Naive thymus-derived CD4-positive, alpha-beta T cell (primary cell): ENCODE measurements at places on chromosomes 6 and 20.
A peak's percentile ranks its signal among the peaks of the same experiment; 100 is the strongest.

- DNase-seq: no peak
These were observed 8.2 kb downstream of the SPDEF start for GRCh38 chr6:34547701-34548644.

DNA sequence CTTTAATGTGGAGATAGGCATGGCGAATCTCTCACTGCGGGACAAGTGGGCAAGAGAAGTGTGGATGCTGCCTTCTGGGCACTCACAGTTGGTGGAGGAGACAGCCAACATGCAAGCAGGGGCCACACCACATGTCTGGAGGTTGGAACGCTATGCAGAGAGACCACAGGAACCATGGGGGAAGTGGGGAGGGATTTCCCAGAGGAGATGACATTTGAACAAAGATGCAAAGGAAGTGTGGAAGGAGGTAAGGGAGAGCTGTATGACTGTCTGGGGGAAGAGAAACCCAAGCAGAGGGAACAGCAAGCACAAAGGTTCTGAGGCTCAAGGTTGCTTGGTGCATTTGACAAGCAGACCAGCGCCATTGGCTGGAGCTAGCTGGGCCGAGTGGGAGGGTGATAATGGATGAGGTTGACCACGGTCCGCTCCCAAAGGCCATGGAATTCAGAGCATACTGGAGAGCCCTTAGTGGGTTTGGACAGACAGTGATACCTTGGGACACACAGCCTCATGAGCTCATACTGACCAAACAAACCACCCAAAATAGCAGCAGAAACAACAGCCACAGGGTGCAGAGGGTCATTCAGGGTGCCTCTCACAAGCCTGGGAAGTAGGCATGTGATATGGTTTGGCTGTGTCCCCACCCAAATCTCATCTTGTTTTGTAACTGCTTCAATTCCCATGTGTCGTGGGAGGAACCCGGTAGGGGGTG lies 7.6 kb upstream of the FAM110A start:
- no peak for DNase-seq

- no peak for DNase-seq
These were observed 77.6 kb downstream of the TRERF1 start for GRCh38 chr6:42374018-42374669.

DNA sequence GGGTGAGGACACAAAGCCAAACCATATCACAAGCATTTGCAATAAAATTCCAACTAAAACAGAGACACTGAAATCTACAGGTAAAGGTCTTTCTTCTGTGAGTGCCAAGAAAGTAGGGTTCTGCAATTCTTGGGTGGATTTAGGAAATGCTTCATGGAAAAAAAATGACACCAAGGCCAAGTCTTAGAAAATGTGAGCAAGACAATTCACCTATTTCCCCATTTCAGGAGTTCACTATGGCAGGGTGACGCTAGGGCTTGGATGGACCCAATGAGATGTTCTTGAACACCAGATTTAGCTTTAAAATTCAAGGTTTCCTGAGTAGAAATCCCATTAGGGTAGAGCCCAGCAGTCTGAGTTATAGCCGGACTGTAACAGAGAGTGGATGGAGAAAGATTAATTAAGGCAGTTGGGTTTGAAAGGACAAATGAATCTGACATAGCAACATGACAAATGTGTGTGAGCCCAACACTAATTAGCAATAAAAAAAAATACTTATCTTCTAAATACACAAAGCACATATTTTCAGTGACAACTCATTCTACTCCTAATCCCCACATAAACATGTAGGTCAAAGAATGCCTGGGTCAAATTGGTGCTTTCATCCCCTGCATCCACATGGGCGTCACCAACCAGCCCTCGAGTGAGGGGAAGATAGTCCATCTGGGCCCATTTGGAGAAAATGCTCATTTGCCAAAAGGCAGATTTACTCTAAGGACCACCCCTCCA lies 180.4 kb upstream of the JARID2 start:
- DNase-seq: no peak

DNA sequence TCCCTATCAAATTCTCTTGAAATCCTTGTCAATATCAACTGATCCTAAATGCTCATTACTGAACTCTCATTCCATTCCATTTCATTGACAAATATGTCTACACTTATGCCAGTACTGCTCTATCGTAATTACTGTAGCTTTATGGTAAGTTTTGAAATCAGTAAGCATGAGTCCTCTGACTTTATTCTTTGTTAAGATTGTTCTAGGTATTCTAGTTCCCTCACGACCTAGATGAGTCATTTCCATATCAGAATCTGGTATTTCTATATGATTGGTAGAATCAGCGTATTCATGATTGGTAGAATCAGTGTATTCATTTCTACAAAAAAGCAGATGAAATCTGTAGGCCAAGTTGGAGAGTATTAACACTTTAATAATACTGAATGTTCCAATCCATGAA lies 318.6 kb upstream of the RUNX2 start:
- no peak for DNase-seq

GRCh38 chr6:100452998-100453397 lies 11.7 kb downstream of the SIM1 start:
- DNase-seq: no peak

- no peak for DNase-seq
These were observed 34.7 kb downstream of the GHRH start for GRCh38 chr20:37226889-37227288.

- DNase-seq: no peak
These were observed 279.6 kb downstream of the QKI start for GRCh38 chr6:163694072-163694471.

DNA sequence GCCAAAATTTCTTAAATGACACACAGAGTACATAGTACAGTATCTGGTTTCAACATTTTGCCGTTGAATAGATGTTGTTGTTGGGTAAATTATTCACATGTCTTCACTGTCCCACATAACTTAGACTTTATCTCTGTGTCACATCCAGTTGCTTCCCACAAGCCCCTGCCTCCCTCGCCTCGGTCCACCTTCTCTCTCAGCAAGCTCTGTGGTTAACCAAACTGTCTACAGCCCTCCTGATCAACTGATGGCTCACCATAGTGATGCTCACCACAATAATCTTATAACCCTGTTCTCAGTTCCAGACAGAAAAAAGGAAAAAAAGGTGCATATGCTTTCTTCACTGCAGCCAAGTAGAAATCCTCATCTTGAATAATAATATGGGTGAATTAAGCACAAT lies 23.0 kb downstream of the IL17F start:
- DNase-seq: no peak

- peak; percentile 46 for DNase-seq
These were observed 92.1 kb upstream of the NEDD9 start for GRCh38 chr6:11324453-11325015.

- DNase-seq: no peak
These were observed 15.0 kb downstream of the CCR6 start for GRCh38 chr6:167137881-167138280.

- DNase-seq: no peak
These were observed 152.8 kb upstream of the RIPOR2 start for GRCh38 chr6:25088513-25088912.

DNA sequence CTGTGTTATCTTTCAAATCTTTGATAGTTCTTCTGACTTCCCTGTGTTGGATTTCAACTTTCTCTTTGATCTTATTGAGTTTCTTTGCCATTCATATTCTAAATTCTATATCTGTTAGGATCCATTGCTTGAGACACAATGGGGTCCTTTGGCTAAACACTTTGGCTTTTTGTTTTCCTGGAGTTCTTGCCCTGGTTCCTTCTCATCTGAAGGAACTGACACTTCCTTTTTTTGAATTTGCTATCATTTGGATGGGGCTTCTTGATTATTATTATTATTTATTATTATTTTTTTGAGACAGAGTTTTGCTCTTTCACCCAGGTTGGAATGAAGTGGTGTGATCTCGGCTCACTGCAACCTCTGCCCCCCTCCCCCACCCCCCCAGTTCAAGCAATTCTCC lies 30.1 kb upstream of the EIF2S2 start:
- no peak for DNase-seq

DNA sequence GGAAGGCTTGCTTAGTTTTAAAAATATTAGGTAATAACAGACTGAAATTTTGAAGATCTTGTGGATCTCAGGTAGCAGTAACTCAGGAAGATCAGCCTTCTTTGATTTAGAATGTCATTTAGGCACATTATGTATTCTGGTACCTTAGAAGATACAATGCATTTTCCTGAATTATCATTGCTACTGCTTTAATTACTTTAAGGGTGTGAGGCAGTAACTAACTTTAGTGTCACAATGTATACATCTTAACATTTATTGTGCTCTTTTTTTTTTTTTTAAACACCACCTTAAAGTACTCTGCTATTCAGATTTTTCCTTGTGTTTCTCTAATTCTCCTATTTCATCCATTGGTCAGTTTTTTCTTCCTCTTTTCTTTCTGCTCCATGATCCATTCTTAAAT lies 13.3 kb downstream of the MAPK14 start:
- no peak for DNase-seq

- DNase-seq: peak; percentile 85
These were observed 34.5 kb upstream of the MPC1 start for GRCh38 chr6:166417285-166417691.

GRCh38 chr6:84774985-84775284 lies 10.5 kb upstream of the TBX18 start:
- no peak for DNase-seq

- no peak for DNase-seq
These were observed 64.4 kb downstream of the CD40 start for GRCh38 chr20:46182276-46183200.

DNA sequence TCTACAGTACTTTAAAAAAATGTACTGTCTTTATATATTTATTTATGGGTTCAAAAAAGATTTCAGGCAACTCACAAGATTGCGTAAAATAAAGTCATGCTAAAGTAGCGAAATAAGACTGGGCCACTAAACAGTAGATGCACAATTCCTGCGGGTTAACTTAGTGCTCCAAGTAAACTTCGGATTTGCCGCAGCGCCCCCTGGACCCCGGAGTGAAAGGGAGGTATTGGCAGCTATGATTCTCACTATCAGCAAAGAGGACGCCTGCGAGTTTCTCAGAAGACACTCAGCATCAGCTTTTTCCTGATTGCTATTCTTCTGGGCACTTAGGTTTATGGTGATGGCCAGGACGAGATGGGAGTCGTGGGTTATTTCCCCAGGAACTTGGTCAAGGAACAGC lies 1.4 kb downstream of the OTOR start:
- DNase-seq: no peak

DNA sequence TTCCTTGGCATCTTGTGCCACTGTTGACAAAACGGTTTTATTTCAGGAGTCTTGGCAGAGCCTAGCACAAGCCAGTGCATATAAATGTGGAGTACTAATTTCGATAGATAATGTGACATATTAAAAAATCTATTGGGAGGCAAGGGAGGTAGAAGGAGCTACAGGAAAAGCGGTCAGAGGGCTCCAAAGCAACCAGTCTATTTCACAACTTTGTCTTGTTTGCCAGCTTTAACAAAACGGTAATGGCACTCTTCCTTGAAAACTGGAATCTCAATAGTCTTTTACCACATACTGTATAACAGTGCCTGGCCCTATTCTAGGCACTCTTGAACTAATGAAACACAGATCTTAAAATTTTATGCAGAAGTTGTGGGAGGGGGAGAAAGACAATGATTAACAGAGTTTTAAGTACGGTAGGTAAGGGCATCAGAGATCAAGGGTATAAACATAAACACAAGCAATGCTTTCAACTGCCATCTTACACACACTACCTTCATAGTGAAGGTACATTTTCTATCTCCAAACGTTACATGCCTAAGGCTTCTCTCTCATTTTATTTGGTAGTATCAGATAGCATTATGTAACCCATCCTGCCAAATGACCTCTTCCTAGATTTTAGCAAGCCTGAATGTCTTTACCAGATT lies 33.5 kb upstream of the SYNCRIP start:
- DNase-seq: no peak

DNA sequence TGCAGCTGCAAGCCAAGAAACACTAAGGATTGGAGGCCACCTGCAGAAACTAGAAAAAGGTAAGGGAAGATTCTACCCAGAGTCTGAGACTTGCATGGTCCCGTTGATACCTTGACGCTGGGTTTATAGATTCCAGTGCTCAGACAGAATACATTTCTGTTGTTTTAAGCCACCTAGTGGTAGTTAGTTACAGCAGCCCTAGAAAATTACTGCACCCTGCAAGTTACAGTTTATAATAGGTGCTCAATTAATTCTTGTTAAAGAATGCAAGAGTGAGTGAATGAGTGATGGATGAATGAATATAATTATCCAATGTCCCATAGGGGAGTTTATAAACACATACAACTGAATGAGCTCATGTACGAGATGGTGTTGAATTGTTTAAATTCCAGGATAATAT lies 453.1 kb upstream of the SLC35B3 start:
- DNase-seq: no peak

- no peak for DNase-seq
These were observed 7.0 kb downstream of the KCNB1 start for GRCh38 chr20:49475292-49476015.

DNA sequence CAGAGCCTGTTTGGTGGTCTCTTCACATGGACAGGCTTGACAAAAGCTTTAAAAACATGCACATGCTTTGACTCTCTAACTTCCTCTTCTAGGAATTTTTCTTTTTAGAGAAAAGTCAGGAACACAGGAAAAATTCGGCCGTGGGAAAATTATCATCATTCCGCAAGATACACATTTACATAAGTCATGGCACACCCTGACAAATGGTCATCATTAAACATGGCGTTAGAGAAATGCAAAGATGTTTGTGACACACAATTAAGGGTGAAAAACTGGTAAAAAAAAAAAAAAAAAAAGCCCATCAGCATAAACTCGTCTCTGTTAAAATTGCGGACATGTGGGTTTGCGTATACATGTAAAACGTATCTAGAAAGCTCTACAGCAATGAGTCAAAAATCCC lies 134.2 kb upstream of the AGPAT4 start:
- no peak for DNase-seq
